ENCODE measurements at places on chromosomes 16 and 17.

GRCh38 chr17:34178092-34178491 is 77.0 kb upstream of the CCL2 start:
- DNase-seq: no peak

GRCh38 chr16:57606847-57607501 is 21.5 kb upstream of the ADGRG1 start:
- DNase-seq: no peak

- DNase-seq: no peak
These were observed 41.8 kb downstream of the BRD7 start for GRCh38 chr16:50326835-50327465.

GRCh38 chr17:4480929-4481898 is 17.5 kb upstream of the SPNS2 start:
- DNase-seq: no peak

GRCh38 chr16:27430512-27430911 is 28.5 kb downstream of the IL21R start:
- DNase-seq: no peak

GRCh38 chr16:85523602-85524364 is 89.3 kb upstream of the GSE1 start:
- no peak for DNase-seq

- DNase-seq: peak; percentile 49
These were observed 2.5 kb upstream of the ZFHX3 start for GRCh38 chr16:73050201-73051099.

GRCh38 chr17:68204736-68205135 is 43.1 kb upstream of the AMZ2 start:
- DNase-seq: no peak

DNA sequence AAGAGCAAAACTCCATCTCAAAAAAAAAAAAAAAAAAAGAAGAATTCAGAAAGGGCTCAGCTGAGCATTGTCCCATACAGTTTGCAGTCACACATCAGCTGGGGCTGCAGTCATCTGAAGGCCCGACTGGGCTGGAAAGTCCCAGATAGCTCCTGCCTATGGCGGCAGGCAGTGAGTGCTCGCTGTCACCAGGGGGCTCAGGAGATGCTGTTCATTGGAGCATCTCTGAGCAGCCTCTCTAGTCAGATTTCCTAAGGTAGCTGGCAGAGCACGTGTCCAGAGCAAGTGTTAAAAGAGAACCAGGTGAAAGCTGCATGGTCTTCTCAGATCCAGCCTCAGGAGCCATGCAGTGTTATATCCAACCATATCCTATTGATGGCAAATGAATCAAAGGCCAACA is 75.8 kb downstream of the WSCD1 start:
- no peak for DNase-seq

- no peak for DNase-seq
These were observed 38.6 kb upstream of the RBFOX1 start for GRCh38 chr16:7294020-7294419.

GRCh38 chr16:69663846-69664245 is 62.5 kb downstream of the NQO1 start:
- DNase-seq: no peak

GRCh38 chr16:66553223-66553622 is 847 bp downstream of the CKLF start:
- DNase-seq: no peak

GRCh38 chr16:50476486-50477255 is 71.5 kb upstream of the NKD1 start:
- DNase-seq: no peak

- no peak for DNase-seq
These were observed 19.8 kb upstream of the MYO1D start for GRCh38 chr17:32896647-32897258.

- no peak for DNase-seq
These were observed 4.4 kb downstream of the RNF166 start for GRCh38 chr16:88701581-88702370.

GRCh38 chr17:31736855-31737625 is 122.0 kb downstream of the COPRS start:
- no peak for DNase-seq

- DNase-seq: no peak
These were observed 142.0 kb upstream of the CCL2 start for GRCh38 chr17:34113089-34113488.

DNA sequence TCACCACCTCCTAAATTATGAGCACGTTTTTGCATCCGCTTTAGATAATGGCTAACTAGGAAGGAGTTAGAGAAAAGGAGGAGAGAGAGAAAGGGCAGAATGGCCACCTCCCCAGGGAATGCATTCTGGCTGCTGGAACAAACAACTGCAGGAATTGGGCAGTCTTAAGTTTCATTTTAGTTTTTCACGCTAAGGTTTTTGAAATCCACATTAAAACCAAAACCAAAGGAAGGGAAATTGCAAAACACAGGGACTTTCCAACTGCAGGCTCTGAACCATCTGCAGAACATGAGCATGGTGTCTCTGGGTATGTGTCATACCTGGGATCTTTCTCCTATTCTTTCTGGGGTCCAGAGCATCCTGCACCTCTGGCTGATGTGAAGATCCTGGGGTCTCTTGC is 12.1 kb upstream of the CCL8 start:
- DNase-seq: peak; percentile 22

- no peak for DNase-seq
These were observed 14.0 kb downstream of the LASP1 start for GRCh38 chr17:38883592-38884526.

GRCh38 chr17:29732613-29733012 is 109.9 kb upstream of the CORO6 start:
- DNase-seq: no peak

DNA sequence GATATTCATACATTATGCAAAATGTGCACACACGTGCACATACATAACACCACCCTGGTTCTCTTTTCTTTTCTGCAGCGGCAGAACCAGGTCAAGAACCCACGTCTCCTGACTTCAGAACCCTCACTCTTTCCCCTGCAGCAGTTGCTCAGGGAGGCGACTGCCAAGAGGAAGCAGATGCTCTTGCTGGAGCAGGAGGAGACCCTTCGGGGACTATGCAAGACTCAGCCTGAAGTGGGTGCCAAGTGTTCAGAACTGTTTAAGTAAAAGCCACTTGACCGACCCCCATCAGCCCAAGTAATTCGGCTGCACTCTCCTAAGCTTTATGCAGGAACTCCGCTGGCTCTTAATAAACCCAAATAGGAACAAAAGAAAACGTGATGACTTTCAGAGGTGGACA is 193.8 kb downstream of the SLC39A11 start:
- no peak for DNase-seq

DNA sequence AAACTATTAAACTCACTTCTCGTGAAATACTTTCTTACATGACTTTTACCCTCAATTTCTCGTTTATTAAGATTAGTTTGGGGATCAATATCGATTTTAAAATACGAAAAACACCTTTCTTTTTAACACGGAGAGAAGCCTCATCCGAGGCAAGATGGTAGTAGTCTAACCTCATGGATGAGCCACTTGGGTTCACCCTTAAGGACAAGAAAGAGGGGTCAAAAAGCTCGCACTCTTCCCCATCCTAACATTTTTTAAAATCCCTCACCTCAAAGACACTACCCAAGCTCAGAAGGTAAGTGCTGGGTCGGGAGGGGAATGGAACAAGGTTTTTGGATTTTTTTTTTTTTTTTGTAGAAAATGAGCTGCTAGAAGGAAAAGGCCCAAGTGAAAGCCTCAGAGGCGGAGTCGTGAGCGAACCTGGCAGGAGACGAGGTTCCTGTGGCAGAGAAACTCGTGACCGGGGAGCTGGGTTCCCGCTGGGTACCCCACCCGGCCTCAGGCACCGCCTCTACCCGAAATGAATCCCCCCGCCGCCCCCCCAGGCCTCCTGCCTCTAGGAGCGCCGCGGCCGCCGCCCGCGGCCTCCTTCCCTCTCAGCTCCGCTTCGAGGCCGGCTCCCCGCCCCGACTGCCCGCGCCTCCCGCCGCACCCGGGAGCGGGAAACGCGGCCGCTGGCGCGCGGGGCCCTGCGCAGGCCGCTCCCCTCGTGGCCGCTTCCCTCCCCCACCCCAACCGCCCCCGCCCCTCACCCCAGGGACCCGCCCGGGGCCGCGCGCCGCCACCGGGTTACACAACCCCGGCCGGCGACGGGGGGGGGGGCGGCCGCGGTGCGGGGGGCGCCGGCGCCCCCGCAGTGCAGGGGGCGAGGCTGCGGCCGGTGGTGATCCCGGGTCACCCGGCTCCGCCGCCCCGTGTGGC is 1.6 kb downstream of the NUFIP2 start:
- peak; percentile 70 for DNase-seq

- no peak for DNase-seq
These were observed 6.6 kb downstream of the C16orf95 start for GRCh38 chr16:87310610-87311009.

DNA sequence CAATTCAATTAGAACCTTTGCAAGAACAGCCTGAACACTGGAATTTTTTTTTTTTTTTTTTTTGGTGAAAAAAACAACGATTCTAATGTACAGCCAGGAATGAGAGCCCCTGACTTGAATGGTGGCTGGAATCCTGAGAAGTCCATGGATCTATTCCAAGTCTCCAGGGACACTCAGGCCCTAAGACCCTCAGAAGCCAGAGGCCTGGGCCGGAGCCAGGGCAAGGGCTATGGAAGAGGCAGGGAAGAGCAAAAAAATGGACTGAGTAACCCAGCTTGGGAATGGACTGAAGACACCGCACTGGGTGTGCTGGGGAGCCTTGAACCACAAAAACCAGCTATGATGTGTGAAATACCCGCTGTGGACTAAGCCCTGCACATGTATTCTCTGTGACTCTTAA is 60.3 kb upstream of the LHX1 start:
- no peak for DNase-seq

- no peak for DNase-seq
These were observed 142.0 kb downstream of the CPPED1 start for GRCh38 chr16:12661656-12662172.

DNA sequence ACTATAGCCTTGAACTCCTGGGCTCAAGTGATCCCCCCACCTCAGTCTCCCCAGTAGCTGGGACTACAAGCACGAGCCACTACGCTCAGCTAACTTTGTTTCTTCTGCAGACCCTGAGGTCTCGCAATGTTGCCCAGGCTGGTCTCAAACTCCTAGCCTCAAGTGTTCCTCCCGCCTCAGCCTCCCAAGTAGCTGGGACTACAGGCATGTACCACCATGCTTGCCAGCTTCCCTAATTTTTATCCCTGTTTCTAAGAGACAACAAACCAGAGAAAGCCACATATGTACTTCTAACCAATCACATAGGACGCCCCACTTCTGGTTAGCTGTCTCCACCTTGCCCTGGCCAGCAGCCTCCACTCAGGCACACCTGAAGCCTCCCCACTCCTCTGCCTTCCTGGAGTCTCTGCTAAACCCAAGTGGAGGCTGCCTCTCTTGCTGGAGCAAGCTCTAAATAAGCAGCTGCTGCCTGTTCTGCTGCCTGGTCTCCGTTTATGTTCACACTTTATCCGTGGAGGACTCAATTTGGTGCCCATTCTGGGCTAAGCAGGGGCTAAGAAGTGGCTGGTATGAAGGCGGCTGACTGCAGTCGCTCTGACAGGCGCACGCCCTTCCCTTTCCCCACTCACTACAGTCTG is 24.7 kb downstream of the NSMCE1 start:
- DNase-seq: no peak

GRCh38 chr17:31674717-31675349 is 184.2 kb downstream of the COPRS start:
- DNase-seq: no peak

GRCh38 chr17:72590882-72591281 is 470.1 kb downstream of the SOX9 start:
- DNase-seq: no peak

DNA sequence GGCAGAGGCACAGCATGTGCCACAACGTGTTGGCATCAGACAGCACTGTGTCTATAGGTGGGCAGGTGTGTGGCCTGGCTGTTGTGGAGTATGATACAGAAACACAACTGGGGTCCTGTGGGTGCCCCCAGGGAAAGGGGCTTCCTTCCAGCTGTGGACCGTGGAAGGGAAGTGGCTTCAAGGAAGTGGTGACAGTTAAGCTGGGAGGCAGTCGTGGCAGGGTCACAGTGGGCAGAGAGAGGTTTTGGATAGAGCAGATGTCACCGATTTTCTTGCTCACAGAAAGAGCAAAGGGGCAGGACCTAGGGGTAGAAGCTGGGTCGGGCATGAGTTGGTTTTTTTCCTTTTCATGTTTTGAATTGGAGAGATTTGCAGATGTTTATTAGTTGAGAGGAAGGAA is 11.2 kb upstream of the ORAI3 start:
- DNase-seq: no peak

- DNase-seq: no peak
These were observed 26.9 kb upstream of the FAM20A start for GRCh38 chr17:68627956-68628575.

DNA sequence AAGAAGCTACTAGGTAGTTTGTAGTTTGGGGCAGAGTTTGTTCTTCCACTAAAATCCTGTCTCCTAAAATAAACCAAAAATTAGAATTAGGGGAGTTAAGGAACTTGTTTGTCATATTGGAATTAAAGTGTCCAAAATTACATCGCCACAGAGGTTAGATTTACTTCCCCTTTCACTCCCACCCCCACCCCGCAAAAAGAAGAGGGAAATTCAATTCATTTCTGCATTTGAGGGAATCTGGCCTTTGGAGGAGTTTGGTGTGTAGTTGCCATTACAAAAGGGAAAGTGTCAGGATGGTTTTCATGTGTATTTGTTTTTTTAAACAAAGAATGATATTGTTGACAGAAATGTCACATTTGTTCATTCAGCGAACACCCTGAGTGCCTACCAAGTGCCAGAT is 5.8 kb downstream of the TMEM97 start:
- no peak for DNase-seq

DNA sequence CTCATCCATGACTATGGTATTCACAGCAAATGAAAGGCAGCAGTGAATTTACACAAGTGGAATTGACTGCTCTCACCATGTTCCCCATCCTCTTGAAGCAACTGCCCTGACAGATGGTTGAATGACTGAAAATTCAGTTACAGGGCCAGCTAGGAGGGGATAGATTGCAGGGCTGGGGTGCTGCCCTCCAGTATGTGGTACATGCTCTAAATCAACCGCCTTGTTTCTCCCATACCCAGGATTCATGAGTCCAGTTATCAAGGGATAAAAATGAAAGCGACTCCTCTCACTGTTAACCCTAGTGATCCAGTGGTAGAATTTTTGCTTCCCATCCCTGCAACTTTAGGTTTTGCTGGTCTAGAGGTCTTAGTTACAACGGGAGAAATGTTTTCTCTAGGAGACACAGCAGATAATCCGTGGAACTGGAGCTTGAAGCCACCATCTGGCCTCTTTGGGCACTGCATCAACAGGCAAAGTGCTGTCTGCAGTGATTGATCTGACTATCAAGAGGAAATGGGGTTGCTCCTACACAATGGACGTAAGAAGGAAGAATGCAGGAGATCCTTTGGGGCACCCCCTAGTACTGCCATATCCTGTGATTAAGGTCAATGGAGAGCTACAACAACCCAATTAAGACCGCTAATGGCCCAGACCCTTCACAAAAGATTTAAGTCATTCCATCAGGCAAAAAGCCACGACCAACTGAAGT is 32.0 kb downstream of the SCPEP1 start:
- DNase-seq: peak; percentile 25

- DNase-seq: no peak
These were observed 11.0 kb downstream of the CCDC47 start for GRCh38 chr17:63762161-63763078.

- no peak for DNase-seq
These were observed 2.7 kb downstream of the MLLT6 start for GRCh38 chr17:38707678-38708351.

Measured in gastrocnemius medialis (tissue), 4 donors.